Caki2 (cell line): ENCODE measurements at places on chromosomes 2 and 18. TPM values are rescaled to one million over a fixed set of nuclear protein-coding genes. Genes with fewer than 3 reads are reported as not detected.
A peak's percentile ranks its signal among the peaks of the same experiment; 100 is the strongest.

- DNase-seq: peak; percentile 3
Measured at GRCh38 chr2:126700677-126701076, 44.7 kb downstream of the GYPC start.

The ITPRIPL1 gene
- not detected in 2 replicates for total RNA-seq

DNA sequence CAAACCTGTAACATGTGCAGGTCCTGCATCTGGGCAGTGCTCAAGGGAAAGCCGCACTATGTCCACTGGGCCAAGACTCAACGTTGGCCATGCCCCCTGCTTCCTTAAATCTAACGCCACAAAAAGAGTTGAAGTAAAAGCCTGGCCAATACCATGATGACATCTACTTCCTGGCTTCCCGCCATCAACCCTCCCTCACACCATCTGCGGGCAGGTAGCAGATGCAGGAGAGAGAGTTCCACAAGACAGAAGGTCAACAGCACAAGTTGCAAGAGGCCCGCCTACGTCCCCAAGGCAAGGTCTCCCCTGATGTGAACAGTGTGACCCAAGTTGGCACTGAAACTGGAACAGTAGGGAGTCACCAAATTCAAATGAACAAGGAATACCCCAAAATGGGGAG, 48.4 kb downstream of the ABCG8 start:
- DNase-seq: no peak

DNA sequence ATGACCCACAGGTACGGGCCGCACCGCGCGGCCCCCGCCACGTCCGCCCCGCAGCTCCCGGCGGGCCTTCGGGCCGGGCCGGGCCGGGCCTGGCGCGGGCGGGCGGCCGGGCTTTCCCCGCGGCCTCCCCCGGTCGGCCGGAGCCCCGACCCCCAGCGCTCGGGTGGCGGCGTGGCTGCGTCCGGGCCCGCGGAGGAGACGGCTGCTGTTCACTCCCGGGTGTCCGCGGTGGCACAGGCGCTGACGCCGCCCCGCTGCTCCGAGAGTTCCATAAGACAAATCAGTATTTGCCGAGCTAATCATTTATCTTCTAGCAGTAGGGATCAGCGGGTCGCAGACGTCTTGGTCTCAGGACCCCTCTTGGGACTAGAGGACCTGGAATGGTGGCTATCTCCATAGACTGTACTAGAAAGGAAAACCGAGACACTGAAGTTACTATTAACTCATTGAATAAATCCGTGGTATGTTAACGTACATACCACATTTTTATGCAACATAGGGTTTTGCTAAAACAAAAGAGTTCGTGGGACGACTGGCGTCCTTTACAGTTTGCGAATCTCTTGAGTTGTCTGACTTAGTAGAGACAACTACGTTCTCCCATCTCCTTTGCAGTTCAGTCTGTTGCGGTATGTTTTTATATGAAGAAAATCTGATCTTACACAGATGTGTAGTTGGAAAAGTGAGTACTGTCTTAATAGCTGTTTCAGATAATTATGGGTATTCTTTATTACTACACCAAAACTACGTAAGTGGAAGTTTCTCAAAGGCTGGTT, 500 bp downstream of the LIMS1 start:
- DNase-seq: peak; percentile 44
